Epithelial cell of proximal tubule (primary cell): ENCODE measurements at places on chromosomes 7 and 10. TPM values are rescaled to one million over a fixed set of nuclear protein-coding genes. Genes with fewer than 3 reads are reported as not detected.

Gene SLC25A28
- 3.1 and 8.3 TPM in 2 replicates for total RNA-seq

Gene ABI1
- total RNA-seq: 34.1 and 37.6 TPM in 2 replicates

Gene DYNC1I1
- 0.06 and 0.14 TPM in 2 replicates for total RNA-seq

Gene ZPBP
- not detected in 2 replicates for total RNA-seq

DNA sequence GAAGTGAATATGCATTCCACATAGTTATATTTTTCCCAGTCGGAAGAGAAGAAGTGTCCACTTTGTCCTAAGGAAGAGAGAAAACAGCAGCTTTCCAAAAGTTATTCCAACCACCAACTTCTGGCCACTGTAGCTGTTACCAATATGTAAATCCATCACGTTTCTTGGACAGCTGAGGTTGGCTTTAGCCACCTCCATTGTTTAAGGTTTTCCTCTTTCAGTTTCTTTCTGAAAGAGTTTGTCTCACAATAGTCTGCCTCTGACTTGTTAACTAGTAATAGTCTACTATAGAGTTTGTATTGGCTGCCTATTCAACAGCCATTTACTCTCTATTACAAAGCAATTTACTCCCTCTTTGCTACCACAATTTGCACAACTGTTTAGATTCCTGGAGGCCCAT is 457.6 kb upstream of the LRRN3 start:
- no peak for DNase-seq

GRCh38 chr7:50362142-50362541 is 57.6 kb downstream of the IKZF1 start:
- DNase-seq: no peak

DNA sequence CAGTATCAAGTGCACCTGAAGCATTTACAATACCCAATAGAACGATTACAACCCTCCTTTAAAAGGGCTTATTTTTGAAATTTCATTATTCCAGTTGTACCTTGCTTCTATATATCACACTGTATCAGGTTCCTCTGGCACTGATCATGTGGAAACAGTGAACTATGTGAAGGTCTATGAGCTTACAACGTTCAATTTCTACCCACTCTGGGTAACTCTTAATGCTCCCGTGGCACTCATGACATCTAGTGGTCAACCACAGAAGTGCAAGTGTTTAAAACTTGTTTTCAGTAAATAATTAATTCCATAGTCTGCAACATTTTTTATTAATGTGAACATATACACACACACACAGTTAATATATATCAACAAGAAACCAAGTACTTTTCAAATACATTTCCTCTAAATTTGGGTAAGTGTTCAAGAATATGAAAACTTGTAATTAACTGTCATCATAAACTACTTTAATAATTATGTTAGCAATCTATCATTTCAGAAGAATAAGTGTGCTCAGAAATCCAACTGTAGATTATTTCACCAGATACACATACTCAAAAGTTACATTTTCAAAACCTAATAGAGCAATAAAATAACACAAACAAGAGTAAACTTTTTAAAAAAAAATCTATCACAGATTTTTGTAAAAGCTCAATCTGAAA is 61.0 kb downstream of the MPP7 start:
- no peak for DNase-seq

DNA sequence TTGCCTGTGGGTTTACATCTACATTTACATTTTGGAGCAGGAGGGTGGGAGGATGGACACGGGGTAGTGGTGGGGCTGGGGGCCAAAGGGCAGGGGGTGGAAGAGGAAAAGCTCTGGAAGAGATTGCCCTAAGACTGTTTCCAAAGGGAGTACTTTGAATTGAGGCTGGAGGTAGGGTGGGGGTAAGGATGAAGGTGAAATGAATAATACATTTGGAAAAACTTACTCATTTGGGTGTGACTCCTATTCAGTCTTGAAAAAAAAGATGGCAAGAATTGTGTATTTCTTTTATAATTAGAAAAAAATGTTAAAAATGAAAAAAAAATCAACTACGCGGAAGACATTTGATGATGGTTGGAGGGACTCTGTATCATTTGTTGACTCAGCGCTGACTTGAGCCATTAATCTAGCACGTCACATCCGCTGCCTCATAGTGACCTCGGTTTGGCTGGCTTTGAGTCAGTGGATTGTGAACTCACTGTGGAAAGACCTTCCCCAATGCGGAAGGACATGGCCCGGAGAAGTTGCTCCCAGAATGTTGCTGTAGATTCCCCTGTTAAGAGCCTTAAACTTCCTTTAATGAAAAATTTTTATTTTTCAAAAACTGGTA is 2.8 kb downstream of the FAM180A start:
- no peak for DNase-seq

DNA sequence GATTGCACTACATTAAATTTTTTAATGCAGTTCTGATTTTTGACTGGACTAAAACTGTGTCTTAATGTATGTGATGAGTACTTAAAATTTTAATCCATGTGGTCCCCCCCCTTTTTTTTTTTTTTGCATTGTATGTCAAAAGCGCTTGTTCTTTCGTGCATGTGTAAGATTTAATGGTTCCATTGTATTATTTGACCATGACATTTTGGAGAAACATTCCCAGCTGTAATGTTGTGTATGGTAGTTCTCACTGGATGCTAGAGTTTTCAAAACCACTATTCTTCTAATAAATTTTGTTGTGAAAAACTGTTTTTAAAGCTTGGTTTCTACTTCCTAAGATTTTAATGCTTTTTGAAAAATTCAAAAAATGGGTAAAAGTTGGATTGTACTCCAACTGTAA is 132.0 kb downstream of the LCOR start:
- no peak for DNase-seq

- no peak for DNase-seq
These were observed 47.1 kb downstream of the ZNF680 start for GRCh38 chr7:64515781-64516180.
